ENCODE measurements at places on chromosomes 4 and X.

GRCh38 chrX:150196285-150196684 is 166.8 kb upstream of the MAMLD1 start:
- DNase-seq = no peak

GRCh38 chr4:21507439-21507838 is 441.1 kb downstream of the KCNIP4 start:
- no peak for DNase-seq

- no peak for DNase-seq
These were observed at the start of gene RIPPLY1 for GRCh38 chrX:106903291-106903824. TSS of gene RIPPLY1 (minus strand) at chrX:106903341. CDS start at chrX:106903287, 54 bp downstream.

GRCh38 chr4:57109411-57109846 is 756 bp downstream of the IGFBP7 start:
- no peak for DNase-seq

DNA sequence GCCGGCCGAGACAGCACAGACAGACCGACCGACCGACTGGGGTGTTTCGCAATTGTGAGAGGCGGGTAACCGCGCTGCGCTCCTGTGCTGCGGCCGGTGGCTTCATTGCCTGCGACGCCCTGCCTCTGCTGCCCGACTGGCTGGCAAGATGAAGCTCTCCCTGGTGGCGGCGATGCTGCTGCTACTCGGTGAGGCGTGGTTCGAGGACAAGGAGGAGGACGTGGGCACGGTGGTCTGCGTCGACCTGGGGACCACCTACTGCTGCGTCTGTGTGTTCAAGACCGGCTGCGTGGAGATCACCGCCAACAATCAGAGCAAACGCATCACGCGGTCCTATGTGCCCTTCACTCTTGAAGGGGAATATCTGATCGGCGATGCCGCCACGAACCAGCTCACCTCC is 565.7 kb upstream of the SMIM31 start:
- no peak for DNase-seq

DNA sequence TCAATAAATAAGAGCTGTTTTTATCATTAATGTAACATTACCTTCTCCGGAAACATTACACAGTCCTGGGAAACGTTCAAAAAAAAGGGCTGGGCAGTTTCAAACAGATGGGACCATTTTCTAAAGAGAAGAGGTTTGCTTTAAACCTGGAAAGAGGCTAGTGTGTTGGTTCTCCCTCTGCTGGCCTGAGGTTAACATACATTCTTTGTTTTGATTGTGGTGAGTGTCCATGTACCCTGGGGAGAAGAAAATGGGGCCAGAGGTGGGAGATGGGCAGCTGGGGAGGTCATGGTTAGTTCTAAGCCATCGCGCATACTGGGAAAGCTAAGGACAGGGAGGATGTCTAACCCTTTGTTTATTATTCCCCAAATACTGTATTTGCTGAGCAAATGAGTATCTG is 194.7 kb downstream of the CPEB2 start:
- DNase-seq = no peak

DNA sequence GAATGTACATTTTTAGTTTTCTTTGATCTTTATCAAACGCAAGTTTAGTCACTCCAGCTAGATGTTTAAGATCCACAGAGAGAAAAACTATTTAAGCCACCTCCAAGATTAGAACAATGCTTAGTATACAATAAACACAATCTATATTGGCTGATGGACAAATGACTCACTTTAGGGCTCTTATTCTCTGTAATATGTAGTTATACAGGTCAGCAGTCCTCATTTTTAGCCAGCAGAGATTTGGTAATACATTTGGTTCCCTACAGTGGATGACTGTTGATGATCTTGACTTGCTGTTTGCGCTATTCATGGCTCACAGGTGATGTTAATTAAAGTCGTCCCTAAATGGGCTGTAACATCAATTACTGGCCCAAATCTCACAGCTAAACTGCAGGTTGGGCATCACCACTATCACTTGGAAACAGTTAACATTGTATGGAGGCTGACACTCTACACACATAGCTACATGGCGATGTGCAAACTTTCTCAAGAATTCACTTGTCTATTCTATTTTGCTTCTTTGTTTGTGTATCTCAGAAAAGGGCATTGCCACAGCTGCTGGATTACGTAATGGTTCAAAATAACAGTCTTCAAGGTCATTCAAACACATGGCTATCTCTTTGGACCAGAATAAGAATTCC is 11.8 kb upstream of the DTHD1 start:
- DNase-seq = no peak

GRCh38 chrX:143664302-143664701 is 28.4 kb upstream of the SLITRK4 start:
- DNase-seq = no peak

- DNase-seq = no peak
These were observed 140.5 kb downstream of the LRBA start for GRCh38 chr4:150874338-150875226.

GRCh38 chrX:72477376-72477775 is 95.3 kb downstream of the HDAC8 start:
- no peak for DNase-seq

Data from activated CD8-positive, alpha-beta memory T cell treated with anti-CD3 and anti-CD28 coated beads for 1 hour (primary cell).